SJSA1 (cell line): ENCODE measurements at places on chromosomes 7 and 10. TPM values are rescaled to one million over a fixed set of nuclear protein-coding genes. Genes with fewer than 3 reads are reported as not detected.

- H3K27ac ChIP-seq, result no peak overlapping the region
- H3K36me3 ChIP-seq, result no peaks in the 10 kb centered on the region
- no peaks in the 10 kb centered on the region for H3K27me3 ChIP-seq
- H3K4me1 ChIP-seq, result no peaks in the 10 kb centered on the region
Observed at GRCh38 chr10:131814567-131815265, 86.1 kb upstream of the PPP2R2D start.

DNA sequence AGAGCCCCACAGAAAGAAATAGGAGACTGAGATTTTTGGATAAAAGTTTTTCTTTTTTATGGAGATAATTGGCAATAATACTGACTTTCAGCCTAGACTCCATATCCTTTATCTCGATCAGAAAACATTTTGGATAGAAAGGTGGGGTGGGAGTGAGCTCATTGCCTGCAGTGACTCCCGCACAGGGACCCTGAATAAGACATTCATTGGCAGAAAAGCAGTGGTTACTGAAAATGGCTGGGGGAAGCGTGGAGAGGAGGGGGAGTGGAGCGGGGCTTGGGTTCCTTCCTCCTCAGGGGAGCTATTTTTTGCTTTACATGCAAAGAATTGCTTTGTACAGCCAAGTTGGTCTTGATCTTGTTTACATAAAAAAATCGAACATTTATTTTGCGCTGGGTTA, 90.4 kb upstream of the BMPER start:
- DNase-seq, result no peak
- no peak overlapping the region for H3K27ac ChIP-seq
- no peak overlapping the region for H3K4me3 ChIP-seq
- no peaks in the 10 kb centered on the region for H3K36me3 ChIP-seq
- no peaks in the 10 kb centered on the region for H3K27me3 ChIP-seq

DNA sequence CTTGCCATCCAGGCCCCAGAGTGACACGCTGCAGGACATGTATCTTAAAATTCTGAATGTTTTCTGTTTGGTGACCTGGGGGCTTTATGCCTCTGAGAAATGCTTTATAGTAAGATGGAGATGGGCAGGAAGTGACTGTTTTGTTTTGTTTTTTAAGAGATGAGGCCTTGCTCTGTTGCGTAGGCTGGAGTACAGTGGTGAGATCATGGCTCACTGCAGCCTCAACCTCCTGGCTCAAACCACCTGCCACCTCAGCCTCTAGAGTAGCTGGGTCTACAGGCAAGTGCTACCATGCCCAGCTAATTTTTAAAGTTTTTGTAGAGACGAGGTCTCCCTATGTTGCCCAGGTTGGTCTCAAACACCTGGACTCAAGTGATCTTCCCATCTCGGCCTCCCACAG, 20.6 kb downstream of the ZNF777 start:
- no peak overlapping the region for H3K4me3 ChIP-seq
- no peaks in the 10 kb centered on the region for H3K27me3 ChIP-seq
- H3K36me3 ChIP-seq, result peaks cover 18% of the 10 kb centered on the region
- no peaks in the 10 kb centered on the region for H3K4me1 ChIP-seq
- no peak overlapping the region for H3K27ac ChIP-seq
- DNase-seq, result no peak

DNA sequence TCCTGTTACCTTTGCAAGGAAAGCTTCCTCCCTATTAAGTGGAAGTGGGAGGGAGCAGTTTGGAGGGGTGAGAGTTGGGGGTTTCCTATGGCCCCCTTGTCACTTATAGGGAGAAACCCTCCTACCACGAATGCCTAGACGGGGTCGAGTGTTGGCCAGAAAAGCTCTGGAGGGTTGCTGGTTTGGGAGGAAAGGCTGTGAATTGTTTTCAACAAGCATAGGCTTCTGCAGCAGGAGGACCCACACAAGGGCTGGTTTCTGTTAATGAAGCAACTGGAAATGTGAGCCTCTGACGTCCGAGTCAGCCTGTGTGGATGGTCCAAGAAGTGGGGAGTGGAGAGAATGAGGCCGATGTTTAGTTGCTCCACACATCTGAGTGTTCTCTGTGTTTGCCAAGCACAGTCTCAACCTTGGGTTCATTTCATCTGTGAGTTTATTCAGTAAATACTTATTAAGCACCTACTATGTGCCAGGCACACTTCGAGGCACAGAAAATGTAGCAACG, 37.3 kb upstream of the LEP start:
- DNase-seq, result peak; percentile 8
- no peak overlapping the region for H3K4me3 ChIP-seq
- no peak overlapping the region for H3K27ac ChIP-seq
- H3K4me1 ChIP-seq, result no peaks in the 10 kb centered on the region
- no peaks in the 10 kb centered on the region for H3K36me3 ChIP-seq

- H3K4me3 ChIP-seq, result no peak overlapping the region
- H3K27me3 ChIP-seq, result no peaks in the 10 kb centered on the region
- H3K36me3 ChIP-seq, result no peaks in the 10 kb centered on the region
- H3K27ac ChIP-seq, result peak overlapping the region; percentile 47
- H3K4me1 ChIP-seq, result peaks cover 25% of the 10 kb centered on the region
Observed at GRCh38 chr7:114819616-114820362, 102.1 kb upstream of the MDFIC start.

DNA sequence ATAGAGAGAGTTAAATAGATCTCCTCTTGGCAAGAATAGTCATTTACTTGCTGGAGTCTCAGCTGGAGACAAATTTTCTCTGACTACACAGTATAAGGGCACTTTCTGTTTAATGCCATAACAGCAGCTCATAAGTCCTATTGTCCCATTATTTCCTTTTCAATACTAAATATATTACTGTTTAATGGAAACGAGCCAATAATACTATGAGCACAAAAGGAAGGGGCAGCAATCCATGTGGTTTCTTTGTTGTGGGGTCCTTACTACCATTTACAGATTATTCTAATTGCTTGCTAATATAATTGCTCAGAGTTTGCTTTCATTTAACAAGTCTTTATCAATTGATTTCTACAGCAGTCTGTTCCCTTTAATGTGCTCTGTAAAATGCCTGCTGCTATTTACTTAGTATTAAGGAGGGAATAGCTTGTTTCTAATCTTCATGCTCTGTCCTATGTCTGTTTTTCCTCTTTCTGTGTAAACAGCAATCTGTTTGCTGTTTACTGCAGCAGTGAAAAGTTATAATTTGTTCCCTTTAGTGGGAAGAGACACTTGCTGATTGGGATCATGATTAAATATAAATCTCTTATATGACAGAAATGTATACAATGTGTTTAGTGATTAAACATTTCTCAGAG, 296.2 kb upstream of the SMIM30 start:
- no peaks in the 10 kb centered on the region for H3K4me1 ChIP-seq
- no peak overlapping the region for H3K4me3 ChIP-seq
- H3K27ac ChIP-seq, result no peak overlapping the region

DNA sequence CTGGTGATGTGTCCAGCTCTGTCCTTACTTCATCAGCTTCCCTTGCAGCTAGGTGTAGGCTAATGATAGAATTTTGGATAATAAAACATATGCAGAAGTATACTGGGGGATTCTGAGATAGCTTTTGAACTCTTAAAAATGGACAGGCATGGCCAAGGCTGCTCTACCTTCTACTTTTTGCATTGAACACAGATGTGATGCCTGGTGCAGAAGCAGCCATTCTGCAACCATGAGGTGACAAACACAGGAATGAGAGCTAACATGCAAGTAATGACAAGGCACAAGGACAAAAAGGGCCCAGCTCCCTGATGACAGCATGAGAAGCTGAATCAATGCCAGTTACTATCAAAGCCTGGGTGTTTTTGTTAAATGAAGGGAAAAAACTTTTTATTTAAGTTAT, 686.5 kb upstream of the AUTS2 start:
- no peak overlapping the region for H3K27ac ChIP-seq
- H3K36me3 ChIP-seq, result no peaks in the 10 kb centered on the region
- no peaks in the 10 kb centered on the region for H3K4me1 ChIP-seq
- DNase-seq, result no peak
- no peak overlapping the region for H3K4me3 ChIP-seq

GRCh38 chr10:69718951-69719350, 82.8 kb upstream of the COL13A1 start:
- H3K27ac ChIP-seq, result no peak overlapping the region
- no peak overlapping the region for H3K4me3 ChIP-seq

DNA sequence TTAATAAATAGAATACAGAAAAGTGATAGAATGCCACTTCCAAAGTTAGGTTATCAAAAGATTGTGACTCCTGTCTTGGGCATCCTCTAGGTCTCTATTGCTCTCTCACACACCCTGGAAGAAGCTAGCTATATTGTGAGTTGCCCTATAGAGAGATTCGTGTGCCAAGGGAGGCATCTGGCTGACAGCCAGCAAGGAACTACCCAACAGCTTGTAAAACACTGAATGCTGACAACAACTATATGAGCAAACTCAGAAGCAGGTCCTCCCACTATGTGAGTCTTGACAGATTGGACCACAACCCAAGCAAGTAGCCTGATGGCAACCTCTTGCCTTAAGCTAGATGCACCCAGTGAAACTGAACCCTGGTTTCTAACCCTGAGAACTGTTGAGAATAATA, 55.7 kb upstream of the CDK14 start:
- DNase-seq, result no peak
- H3K27me3 ChIP-seq, result peaks cover 12% of the 10 kb centered on the region
- H3K27ac ChIP-seq, result no peak overlapping the region
- no peaks in the 10 kb centered on the region for H3K4me1 ChIP-seq

DNA sequence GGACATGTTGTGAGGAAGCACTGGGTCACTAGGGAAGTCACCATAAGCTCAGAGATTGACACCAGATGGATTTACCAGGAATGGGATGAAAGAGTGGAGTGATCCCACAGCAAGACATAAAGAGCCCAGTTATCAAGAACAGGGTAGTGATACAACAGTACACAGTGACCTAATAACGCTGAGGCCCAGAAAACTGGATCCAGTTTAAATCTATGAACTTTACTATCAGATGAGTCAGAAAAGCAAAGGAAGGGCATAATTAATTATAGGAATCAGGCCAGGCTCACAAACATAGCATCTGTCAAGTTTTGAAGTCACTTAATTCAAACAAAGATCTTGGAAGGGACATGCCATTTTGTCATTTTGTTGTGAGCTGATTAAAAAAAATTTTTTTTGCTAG, 73.5 kb downstream of the LRRN3 start:
- no peaks in the 10 kb centered on the region for H3K27me3 ChIP-seq
- no peaks in the 10 kb centered on the region for H3K36me3 ChIP-seq
- H3K4me1 ChIP-seq, result peaks cover 19% of the 10 kb centered on the region
- no peak overlapping the region for H3K4me3 ChIP-seq
- no peak overlapping the region for H3K27ac ChIP-seq

DNA sequence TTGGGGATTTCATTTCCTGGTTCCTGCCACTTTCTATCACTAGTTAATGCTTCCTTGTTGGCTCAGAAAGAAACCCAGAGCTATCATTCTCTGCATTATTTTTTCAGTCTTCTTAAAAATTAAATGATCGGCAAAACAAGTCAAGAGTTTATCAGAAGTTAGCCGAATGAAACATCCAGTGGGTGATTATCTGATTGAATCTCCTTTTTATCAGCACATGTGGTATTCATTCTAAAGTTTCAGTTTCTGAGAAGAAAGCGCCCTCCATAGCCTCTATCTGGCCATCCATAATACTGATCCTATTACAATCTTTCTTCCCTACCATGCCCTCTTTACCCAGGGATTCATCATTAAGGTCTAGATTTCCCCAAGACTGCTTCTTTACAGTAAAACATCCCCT, 71.8 kb downstream of the OSBPL3 start:
- H3K36me3 ChIP-seq, result no peaks in the 10 kb centered on the region
- peaks cover 27% of the 10 kb centered on the region for H3K4me1 ChIP-seq
- H3K27ac ChIP-seq, result peak overlapping the region; percentile 17; the same call in 1 of the 2 replicates
- no peak overlapping the region for H3K4me3 ChIP-seq

DNA sequence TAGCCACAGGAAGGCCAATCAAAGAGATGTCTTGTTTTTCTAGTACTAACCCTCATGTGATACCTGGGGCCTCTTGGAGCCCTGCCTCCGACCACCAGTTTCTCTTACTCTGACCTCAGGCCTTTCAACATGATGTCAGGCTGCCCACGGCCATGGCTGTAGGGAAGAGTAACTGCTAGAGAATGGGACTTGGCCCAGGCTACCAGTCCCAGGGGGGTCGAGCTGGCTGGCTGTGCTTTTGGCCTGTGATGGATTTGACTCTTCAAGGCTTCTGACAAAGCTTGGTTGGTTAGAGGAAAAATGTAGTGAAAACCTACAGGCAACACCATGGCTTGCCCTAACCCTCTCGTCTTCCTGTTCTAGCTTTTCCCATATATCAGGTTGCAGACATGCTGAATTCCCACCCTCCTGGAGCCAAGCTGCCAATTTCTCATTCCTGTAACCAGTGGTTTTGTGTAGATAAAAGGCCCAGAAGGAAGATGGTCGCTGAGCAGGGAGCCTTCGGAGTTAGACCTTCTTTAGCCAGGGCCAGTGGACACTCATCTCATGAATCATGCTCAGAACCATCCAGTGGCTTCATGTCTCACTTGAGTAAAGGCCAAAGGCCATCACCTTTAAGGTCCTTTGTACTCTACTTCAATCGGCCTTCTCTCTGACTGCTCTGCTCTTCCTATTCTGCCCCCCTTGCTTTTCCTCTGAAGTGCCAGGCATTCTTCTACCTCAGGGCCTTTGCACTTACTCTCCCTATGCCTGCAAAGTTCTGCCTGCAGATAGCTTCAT, 19.7 kb downstream of the SUFU start:
- H3K27ac ChIP-seq, result no peak overlapping the region
- H3K4me1 ChIP-seq, result no peaks in the 10 kb centered on the region
- H3K27me3 ChIP-seq, result no peaks in the 10 kb centered on the region
- 0 out of 2 replicates have a peak, but pooled peaks cover 7% of the 10 kb centered on the region for H3K36me3 ChIP-seq

- DNase-seq, result no peak
- no peak overlapping the region for H3K27ac ChIP-seq
- H3K27me3 ChIP-seq, result peaks cover 15% of the 10 kb centered on the region
- no peaks in the 10 kb centered on the region for H3K4me1 ChIP-seq
- H3K4me3 ChIP-seq, result no peak overlapping the region
Observed at GRCh38 chr10:6038071-6038631, 24.0 kb downstream of the IL2RA start.

GRCh38 chr7:122315507-122316466, 11.2 kb upstream of the FEZF1 start:
- peaks cover 34% of the 10 kb centered on the region for H3K27me3 ChIP-seq
- no peak for DNase-seq
- H3K4me3 ChIP-seq, result no peak overlapping the region

- no peak overlapping the region for H3K27ac ChIP-seq
- H3K36me3 ChIP-seq, result no peaks in the 10 kb centered on the region
- no peaks in the 10 kb centered on the region for H3K27me3 ChIP-seq
- no peak overlapping the region for H3K4me3 ChIP-seq
Observed at GRCh38 chr10:35933940-35934641, 292.0 kb upstream of the FZD8 start.

GRCh38 chr7:2237109-2237602, 4.4 kb upstream of the MAD1L1 start:
- no peak for DNase-seq
- H3K27me3 ChIP-seq, result no peaks in the 10 kb centered on the region
- peaks cover 72% of the 10 kb centered on the region for H3K36me3 ChIP-seq

The FAM237B gene
- total RNA-seq, result not detected in 2 replicates

The CTAGE4 gene
- total RNA-seq, result not detected in 2 replicates

The NUTM2B gene
- total RNA-seq, result 0.03 TPM in 1 of 2 replicates, not detected in the other

The PPP1R3C gene
- total RNA-seq, result 7.8 and 13.4 TPM in 2 replicates

The NKX6-2 gene
- total RNA-seq, result not detected in 2 replicates

The UCMA gene
- total RNA-seq, result not detected in 2 replicates

The C7orf33 gene
- not detected in 2 replicates for total RNA-seq

The TECTB gene
- total RNA-seq, result not detected in 2 replicates

The NEUROD6 gene
- not detected in 2 replicates for total RNA-seq

The ZNF680 gene
- 2.9 and 6.1 TPM in 2 replicates for total RNA-seq
